ENCODE measurements at places on chromosomes 5 and 9.

DNA sequence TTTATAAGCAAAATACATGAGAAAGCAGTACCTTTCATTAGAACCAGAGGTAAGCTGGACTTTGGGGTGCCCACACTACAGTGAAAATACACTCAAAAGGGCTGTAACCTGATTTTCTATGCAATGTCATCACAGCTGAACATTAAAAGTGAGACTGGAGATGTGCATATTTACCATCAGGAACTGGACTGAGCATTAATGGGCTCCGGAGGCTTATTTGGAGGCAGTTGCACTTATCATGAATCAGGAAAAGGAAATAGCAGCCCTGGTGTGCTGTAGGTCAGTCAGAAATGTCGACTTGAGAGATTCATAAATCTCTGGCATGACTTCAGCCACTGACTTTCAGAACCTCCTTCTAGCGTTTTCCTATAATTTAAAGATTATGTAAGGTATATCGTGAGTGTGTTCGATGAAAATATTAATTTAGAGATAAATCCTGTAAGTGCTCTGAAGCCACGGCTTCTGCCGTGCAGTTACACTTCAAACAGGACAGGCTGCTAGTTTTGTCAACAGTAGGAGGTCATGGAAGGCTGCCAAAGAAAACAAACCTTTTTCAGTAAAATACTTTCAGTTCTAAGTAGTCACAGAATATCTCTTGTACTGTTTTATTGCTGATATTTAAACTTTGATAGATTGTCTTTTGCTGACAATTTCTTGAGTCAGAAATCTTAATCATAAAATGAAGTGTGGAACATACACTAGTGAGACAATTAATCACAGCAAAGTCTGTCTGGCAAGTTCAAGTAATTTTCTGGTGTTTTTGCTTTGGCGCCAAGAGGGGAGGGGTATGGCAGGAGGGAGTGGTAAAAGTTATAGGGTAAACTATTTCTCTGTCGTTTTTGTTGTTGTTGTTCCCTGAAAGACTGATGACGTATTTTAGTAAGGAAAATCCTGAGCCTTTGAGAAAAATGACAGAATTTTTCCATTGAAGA lies 939.7 kb downstream of the NR2F1-AS1 start:
- peak; percentile 90 for DNase-seq

- DNase-seq, result no peak
Measured at GRCh38 chr5:53376853-53377252, 103.6 kb upstream of the FST start.

- no peak for DNase-seq
Measured at GRCh38 chr5:103244398-103244797, 14.2 kb upstream of the MACIR start.

DNA sequence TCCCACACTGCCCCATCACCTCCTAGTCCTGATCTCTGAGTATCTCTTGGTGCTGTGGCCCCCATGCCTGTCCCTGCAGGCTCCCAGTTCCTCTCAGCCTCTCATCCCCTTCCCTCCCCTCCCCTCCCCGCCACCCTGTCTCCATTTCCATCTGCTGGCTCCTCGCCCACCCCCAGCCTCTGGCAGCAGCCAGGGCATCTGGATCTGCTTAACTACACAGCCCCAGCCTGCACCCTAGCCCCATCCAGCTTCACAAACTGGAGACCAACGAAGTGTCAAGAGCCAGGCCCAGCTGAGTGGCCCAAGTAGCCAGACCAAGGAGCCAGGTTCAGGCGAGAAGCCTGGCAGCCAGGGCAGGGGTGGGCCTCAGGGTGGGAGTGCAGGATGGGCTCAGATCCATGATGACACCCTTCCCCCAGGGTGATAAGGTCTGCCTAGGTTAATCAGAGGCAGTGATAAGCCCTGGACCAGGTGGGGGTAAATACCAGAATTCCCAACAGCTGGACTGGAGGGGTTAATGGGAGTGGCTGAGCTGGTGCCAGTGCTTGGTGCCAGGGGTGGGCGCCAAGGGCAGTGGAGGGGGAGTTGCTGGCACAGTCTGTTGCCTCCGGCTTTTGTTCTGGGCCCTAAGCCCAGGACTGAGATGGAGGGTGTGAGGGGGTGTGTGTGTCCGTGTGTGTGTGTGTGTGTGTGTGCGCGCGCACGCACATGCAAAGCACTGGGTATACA lies 2.5 kb downstream of the IL11RA start:
- DNase-seq, result peak; percentile 96

DNA sequence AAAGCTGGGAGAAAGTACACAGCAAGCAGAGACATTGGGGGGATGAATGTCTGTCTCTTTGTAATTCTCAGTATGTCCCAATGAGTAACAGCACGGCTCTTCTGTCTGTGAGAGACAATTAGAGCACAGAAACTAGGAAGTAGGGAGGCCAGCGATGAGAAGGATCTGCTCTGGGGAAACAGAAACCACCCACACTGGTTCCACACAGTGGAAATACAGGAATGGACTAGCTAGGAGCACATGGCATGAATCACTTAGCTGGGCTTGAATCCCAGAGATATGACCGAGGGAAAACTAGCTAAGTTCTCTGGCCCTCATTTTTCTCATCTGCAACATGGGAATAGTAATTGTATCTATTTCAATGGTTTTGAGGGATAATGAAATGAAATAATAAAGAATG lies 895.9 kb downstream of the TLE4 start:
- no peak for DNase-seq

DNA sequence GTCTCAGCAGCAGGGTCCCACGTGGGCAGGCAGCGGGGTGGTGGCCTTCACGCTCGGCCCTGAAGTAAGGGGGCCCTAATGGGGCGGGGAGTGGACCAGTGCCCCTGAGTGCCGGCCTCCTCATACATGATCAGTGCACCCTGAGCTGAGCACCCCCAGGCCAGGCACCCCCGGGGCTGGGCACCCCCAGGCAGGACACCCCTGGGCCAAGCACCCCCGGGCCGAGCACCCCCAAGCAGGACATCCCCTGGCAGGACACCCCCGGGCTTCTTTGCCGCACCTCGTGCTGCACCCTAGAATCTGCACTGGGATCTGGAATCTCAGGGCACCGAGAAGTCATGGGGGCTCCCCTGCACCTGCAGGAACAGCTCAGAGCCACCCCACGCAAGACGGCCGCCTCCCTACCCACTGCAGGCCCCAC lies 51.4 kb downstream of the EXD3 start:
- no peak for DNase-seq

- no peak for DNase-seq
Measured at GRCh38 chr5:27773166-27773565, 734.8 kb upstream of the CDH9 start.

DNA sequence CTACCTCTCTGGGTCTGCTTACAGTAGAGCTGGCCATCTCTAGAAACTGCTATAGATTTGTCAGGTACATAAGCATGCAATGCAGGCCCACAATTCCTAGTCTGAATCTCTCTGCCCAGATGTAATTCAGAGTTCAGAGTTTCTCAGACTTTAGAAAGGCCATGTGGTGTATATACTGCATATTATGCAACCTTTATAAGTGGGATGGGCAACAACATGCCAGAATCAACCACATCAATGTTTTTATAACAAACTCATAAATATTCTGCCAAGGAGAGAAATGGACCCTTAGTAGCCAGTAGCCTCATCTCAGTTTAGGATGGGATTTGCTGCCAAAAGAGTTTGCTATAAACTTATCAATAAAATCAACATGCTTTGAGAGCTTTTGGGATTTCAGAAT lies 78.8 kb downstream of the SLC1A1 start:
- no peak for DNase-seq

- no peak for DNase-seq
Measured at GRCh38 chr9:117189121-117189520, 225.7 kb downstream of the ASTN2 start.

Data from NCI-H1092 treated with DMSO at 0.1 percent for 48 hours (cell line).